Spleen (tissue), 13 donors: ENCODE measurements at places on chromosomes 1 and 21.

DNA sequence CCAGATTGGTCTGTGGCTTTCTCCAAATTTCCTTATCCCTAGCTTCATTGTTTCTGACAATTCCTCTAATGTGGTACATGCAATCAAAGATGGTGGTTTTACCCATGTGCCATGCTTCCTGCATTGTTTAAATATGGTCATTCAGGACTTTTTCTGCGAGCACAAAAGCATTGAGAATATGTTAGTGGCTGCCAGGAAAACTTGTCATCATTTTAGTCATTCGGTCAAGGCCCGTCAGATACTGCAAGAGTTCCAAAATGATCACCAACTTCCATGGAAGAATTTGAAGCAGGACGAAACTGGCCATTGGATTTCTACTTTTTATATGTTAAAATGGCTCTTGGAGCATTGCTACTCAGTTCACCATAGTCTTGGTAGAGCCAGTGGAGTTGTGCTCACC is 3.7 kb downstream of the ZBED6 start:
- DNase-seq, result no peak

DNA sequence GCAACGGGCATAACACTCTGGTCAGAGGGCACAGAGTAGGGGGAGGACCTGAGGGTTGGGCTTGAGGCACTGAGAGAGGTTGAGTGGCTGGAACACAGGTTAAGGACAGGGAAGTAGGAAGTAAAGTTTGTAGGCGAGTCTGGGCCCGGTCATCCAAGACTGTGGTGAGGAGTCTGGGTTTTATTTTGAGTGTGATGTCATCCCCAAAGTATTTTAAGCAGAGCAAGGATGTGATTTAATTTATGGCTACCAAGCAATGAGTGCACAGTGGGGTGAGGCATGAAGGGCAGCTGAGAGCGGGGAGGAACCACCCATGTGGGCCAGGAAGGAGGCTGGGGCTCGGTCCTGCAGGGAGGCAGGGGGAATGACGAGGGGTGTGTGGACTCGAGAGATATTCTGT is 11.2 kb upstream of the VWA5B1 start:
- no peak for DNase-seq

- DNase-seq, result no peak
Observed at GRCh38 chr21:25638660-25639550, at the start of gene JAM2. JAM2 (plus strand) TSS chr21:25639258; CDS start chr21:25639822, 564 bp downstream.

DNA sequence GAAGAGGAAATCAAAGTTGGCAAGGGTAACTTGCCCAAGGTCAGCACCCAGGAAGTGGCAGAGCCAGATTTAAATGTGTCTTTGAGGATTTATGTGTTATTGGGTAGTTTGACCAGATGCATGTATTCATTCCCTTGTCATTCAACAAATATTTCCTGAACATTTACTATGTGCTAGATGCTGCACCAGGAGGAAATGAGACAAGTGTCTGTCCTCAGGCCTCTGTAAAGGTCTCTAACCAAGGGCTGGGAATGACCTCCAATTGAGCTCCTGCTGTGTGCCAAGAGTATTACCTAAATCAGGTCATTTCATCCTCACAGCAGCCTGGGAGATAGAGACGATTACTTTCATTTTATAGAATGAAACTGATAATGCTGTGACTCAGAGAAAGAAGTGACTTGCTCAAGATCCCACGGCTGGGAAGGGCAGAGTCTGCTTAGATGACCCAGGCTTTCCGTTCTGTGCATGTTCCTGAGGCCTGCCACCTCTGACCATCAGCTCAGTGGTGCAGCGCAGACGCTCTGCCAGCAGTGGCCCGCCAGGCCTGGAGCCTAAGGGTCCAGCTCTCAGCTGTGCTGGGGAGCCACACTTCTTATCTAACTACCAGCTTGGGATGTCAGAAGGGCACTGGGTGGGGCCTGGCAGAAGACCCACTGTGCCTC is 3.5 kb upstream of the TTC22 start:
- no peak for DNase-seq

GRCh38 chr1:201758499-201759050 is 70.4 kb upstream of the IPO9 start:
- no peak for DNase-seq

- DNase-seq, result no peak
Observed at GRCh38 chr1:246569248-246570238, 3.3 kb downstream of the CNST start.

DNA sequence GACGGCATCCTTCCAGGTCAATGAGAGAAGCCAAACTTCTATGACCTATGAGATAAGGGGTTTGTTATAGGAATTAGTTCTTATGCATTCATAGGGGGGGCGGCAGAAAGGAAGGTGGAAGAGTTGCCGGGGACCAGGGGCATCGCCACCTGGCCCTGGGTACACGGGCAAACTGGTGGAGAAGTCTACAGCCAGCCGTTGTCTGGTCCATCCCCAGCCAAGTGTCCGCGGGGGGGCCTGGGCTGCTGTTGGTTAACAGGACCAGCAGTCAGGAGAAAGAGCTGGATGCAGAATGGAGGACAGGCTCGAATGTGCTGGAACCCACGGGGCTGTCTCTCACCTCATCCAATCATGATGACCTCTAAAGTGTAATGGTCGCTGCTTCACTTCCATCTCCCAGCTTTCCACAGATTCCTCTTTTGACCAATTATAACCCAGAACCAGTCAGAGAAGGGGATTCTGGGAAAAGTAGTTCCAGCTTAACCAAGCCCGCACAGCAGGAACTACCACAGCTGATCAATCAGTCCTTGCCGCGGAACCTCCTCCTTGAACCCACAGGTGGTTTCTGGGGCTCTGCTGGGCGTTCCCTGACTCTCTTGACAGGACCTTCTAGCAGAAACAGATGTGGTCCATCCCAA is 17.8 kb downstream of the TMEM51 start:
- DNase-seq, result no peak

DNA sequence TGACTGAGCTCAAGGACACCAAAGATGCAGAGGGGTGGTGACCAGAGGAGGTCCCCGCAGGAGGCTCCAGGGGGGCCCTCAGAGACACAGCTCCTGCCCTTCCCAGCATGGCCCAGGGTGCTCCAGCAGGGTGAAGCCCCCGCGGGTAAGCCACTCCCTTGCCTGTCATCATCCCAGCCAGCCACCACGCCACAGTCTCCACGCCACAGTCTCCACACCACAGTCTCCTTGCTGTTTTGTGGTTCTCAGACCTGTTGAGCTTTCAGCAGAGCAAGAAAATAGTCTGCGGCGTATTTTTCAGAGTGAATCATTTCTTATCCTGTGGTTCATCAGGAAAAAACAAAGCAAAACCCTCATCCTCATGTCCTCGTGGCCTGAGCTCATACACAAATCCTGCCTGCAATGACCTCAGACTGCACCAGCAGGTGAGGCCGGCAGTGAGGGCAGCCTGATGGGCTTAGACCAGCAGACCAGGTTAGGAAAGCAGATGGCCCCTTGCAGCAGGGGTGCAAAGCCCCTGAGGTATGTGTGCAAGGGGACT is 25.7 kb upstream of the ABCG1 start:
- DNase-seq, result no peak
